ENCODE measurements at places on chromosomes 3 and 15. TPM values are rescaled to one million over a fixed set of nuclear protein-coding genes. Genes with fewer than 3 reads are reported as not detected.
A peak's percentile ranks its signal among the peaks of the same experiment; 100 is the strongest.

CNTN6 gene
- polyA plus RNA-seq = not detected

CFAP20DC gene
- polyA plus RNA-seq = 2.8 TPM

CILP gene
- polyA plus RNA-seq = 0.04 TPM

ESYT3 gene
- not detected for polyA plus RNA-seq

GCNT3 gene
- polyA plus RNA-seq = not detected

ANKDD1A gene
- polyA plus RNA-seq = 4.0 TPM

WDR49 gene
- polyA plus RNA-seq = not detected

TNK2 gene
- 2.8 TPM for polyA plus RNA-seq

COX17 gene
- 359 TPM for polyA plus RNA-seq

GP5 gene
- polyA plus RNA-seq = not detected

GRCh38 chr15:41490355-41490754, 3.3 kb upstream of the ITPKA start:
- H3K27me3 ChIP-seq = peaks cover 7% of the 10 kb centered on the region
- peaks cover 29% of the 10 kb centered on the region for H3K4me1 ChIP-seq
- no peak overlapping the region for H3K27ac ChIP-seq
- H3K4me3 ChIP-seq = no peak overlapping the region

DNA sequence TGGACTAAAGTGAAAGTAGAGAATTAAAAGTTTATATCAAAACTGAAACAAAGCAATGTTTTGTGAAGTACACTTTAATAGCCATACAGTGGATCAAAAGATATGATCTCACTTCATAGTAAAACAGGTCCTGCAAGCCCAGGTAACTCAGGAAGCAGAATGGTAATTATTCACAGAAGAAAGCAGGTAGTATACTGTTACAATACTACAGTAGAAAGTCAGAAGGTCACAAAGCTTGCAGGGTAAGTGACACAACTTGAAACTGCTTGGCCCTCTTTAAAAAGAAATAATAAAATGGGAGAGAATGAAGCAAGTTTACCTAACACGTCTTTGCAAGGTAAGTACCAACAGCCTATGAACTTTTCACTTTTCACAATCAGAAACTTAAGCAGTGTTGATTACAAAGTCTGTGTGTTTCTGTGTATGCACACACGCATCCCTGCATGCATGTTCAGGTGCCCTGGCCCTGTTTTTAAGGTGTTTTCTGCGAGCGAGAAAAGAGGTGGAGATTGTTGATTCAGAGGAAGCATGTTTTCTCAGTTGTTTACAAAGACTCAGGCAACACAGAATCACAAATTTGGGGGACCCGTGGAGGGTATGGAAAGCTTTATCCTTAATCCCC, at the start of gene NAALADL2:
NAALADL2 (plus strand) TSS at position 221 of the 622 bp plus-strand sequence.
- H3K27me3 ChIP-seq = no peaks in the 10 kb centered on the region
- no peaks in the 10 kb centered on the region for H3K36me3 ChIP-seq
- H3K4me1 ChIP-seq = no peaks in the 10 kb centered on the region
- no peak for DNase-seq
- H3K27ac ChIP-seq = no peak within 1 kb of the TSS
- no peak within 1 kb of the TSS for H3K4me3 ChIP-seq

GRCh38 chr3:16377847-16378302, 112.9 kb downstream of the OXNAD1 start:
- no peaks in the 10 kb centered on the region for H3K27me3 ChIP-seq
- no peak for DNase-seq
- H3K4me3 ChIP-seq = no peak overlapping the region

- no peaks in the 10 kb centered on the region for H3K4me1 ChIP-seq
- no peak overlapping the region for H3K4me3 ChIP-seq
- H3K27ac ChIP-seq = no peak overlapping the region
- no peak for DNase-seq
Observed at GRCh38 chr15:73838831-73839426, 34.4 kb upstream of the TBC1D21 start.

GRCh38 chr15:67873777-67874176, 33.9 kb upstream of the RNU6-1 start:
- H3K27me3 ChIP-seq = no peaks in the 10 kb centered on the region
- no peak overlapping the region for H3K4me3 ChIP-seq
- H3K27ac ChIP-seq = no peak overlapping the region
- DNase-seq = no peak
- no peaks in the 10 kb centered on the region for H3K36me3 ChIP-seq
- H3K4me1 ChIP-seq = no peaks in the 10 kb centered on the region

GRCh38 chr15:92839696-92840095, 60.4 kb upstream of the CHD2 start:
- no peak overlapping the region for H3K4me3 ChIP-seq
- H3K27ac ChIP-seq = peak overlapping the region; percentile 57
- H3K36me3 ChIP-seq = no peaks in the 10 kb centered on the region
- DNase-seq = no peak
- H3K4me1 ChIP-seq = peaks cover 20% of the 10 kb centered on the region

- H3K36me3 ChIP-seq = no peaks in the 10 kb centered on the region
- H3K4me1 ChIP-seq = peaks cover 23% of the 10 kb centered on the region
- no peak overlapping the region for H3K4me3 ChIP-seq
- H3K27me3 ChIP-seq = no peaks in the 10 kb centered on the region
- peak; percentile 75 for DNase-seq
- no peak overlapping the region for H3K27ac ChIP-seq
Observed at GRCh38 chr15:64247906-64248541, 85.2 kb upstream of the PPIB start.

- H3K4me3 ChIP-seq = no peak overlapping the region
- H3K27me3 ChIP-seq = no peaks in the 10 kb centered on the region
- H3K4me1 ChIP-seq = no peaks in the 10 kb centered on the region
- no peak overlapping the region for H3K27ac ChIP-seq
- no peak for DNase-seq
Observed at GRCh38 chr15:51163843-51164242, 69.1 kb upstream of the TNFAIP8L3 start.

DNA sequence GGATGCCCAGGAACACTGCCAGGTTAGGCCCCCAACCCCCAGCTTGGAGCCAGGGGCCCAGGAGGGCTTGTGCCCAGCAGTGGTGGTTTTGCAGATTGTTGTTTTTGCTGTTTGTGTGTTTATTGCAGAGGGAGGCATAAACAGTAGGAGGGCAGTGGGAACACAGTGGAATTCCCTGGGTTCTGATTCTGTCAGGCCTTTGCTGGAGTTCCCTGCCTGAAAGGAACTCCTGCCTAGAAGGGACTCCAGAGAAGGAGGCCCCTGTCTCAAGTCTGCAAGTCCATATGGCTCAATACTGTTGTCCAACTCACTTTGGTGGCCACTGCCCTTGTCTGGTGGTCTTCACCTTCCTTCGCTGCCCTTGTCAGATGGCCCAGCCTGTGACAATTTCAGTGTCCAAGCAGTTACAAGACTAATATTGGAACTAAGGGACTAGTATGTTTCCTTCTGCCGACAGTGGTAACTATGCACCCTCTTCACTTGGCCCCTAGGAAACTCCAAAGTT, 47.4 kb upstream of the RAB6B start:
- H3K27me3 ChIP-seq = no peaks in the 10 kb centered on the region
- no peak overlapping the region for H3K4me3 ChIP-seq
- DNase-seq = no peak
- no peak overlapping the region for H3K27ac ChIP-seq
- H3K36me3 ChIP-seq = no peaks in the 10 kb centered on the region
- H3K4me1 ChIP-seq = no peaks in the 10 kb centered on the region

DNA sequence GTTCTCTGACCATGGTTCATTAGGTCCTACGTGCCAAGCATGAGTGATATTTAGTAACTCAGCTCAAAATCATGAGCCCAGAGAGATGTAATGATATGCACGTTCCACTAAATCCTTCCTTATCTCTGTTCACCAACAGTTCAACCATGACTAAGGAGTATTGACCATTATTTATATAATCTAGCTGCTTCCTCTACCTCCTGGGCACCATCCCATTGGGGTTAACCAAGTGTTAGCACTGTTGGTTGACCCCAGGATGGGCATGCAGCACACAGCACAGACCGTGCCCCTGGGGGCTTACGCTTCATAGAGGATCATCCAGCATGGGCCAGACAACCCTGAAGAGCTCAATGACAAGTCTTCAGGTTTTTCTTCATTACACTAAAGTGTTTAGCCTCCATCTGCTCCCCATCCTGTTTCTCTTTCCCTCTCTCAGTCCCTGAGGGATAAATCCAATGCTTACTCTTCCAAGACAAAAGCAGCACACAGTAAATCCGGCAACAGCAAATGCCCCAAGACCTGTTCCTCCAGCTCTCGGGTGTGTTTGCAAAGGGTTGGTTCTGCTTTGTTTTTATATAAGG, 10.4 kb downstream of the FAM174B start:
- no peaks in the 10 kb centered on the region for H3K36me3 ChIP-seq
- peaks cover 17% of the 10 kb centered on the region for H3K4me1 ChIP-seq
- no peak overlapping the region for H3K4me3 ChIP-seq
- DNase-seq = no peak
- H3K27ac ChIP-seq = no peak overlapping the region

GRCh38 chr3:13021141-13022114, 51.8 kb downstream of the IQSEC1 start:
- no peaks in the 10 kb centered on the region for H3K36me3 ChIP-seq
- peak overlapping the region; percentile 99 for H3K27ac ChIP-seq
- H3K4me1 ChIP-seq = peaks cover 44% of the 10 kb centered on the region
- H3K27me3 ChIP-seq = no peaks in the 10 kb centered on the region
- DNase-seq = no peak

GRCh38 chr3:29280404-29281093, at the start of gene RBMS3:
TSS of gene RBMS3 (plus strand) at chr3:29281071.
- no peaks in the 10 kb centered on the region for H3K36me3 ChIP-seq
- peak within 1 kb of the TSS; percentile 59 for H3K27ac ChIP-seq
- H3K4me3 ChIP-seq = peak within 1 kb of the TSS; percentile 79

GRCh38 chr3:129224984-129225393, 24.4 kb upstream of the COPG1 start:
- H3K27me3 ChIP-seq = no peaks in the 10 kb centered on the region
- no peaks in the 10 kb centered on the region for H3K4me1 ChIP-seq
- H3K4me3 ChIP-seq = no peak overlapping the region
- no peaks in the 10 kb centered on the region for H3K36me3 ChIP-seq

GRCh38 chr3:125645616-125646015, 50.3 kb upstream of the OSBPL11 start:
- no peak for DNase-seq
- no peak overlapping the region for H3K4me3 ChIP-seq
- H3K27ac ChIP-seq = no peak overlapping the region
- H3K27me3 ChIP-seq = no peaks in the 10 kb centered on the region
- no peaks in the 10 kb centered on the region for H3K36me3 ChIP-seq

DNA sequence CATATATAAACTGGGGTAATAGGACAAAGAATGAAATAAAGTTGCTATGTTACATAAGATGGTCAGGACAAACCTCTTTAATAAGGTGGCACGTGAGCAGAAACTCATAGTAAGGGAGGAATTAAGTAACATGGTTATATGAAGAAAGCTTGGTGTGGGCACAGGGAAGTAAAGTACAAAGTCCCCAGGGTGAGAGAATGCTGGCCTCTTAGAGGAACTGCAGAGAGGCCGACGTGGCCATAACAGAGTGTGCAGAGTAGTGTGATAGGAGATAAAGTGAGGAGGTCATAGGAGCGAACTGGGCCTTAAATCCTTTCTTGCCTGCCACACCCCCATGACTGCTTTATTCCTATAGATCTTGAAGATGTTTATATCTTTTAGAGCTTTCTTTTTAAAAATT, 17.4 kb upstream of the RBMS3 start:
- no peak for DNase-seq
- no peaks in the 10 kb centered on the region for H3K27me3 ChIP-seq
- H3K4me3 ChIP-seq = no peak overlapping the region
- no peaks in the 10 kb centered on the region for H3K36me3 ChIP-seq
- H3K4me1 ChIP-seq = no peaks in the 10 kb centered on the region
- no peak overlapping the region for H3K27ac ChIP-seq

DNA sequence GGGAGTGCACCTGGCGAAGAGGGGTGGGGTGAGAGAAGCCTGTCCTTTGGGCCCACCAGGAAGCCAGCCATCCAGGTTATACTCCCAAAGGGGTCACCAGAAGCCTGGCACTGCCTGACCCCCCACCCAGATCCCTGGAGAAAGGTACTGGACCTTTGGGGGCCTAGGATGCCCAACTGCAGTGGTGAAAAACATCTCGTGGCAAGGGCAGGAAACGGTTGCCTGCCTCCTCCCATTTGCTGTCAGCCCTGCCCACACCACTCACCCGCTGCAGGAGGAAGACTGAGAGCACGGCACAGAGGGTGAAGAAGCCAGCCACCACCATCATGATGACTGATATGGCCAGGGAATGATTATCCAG, 2.2 kb upstream of the ULK3 start:
- no peak for DNase-seq
- H3K27me3 ChIP-seq = no peaks in the 10 kb centered on the region
- peaks cover 18% of the 10 kb centered on the region for H3K4me1 ChIP-seq
- H3K36me3 ChIP-seq = peaks cover 26% of the 10 kb centered on the region

DNA sequence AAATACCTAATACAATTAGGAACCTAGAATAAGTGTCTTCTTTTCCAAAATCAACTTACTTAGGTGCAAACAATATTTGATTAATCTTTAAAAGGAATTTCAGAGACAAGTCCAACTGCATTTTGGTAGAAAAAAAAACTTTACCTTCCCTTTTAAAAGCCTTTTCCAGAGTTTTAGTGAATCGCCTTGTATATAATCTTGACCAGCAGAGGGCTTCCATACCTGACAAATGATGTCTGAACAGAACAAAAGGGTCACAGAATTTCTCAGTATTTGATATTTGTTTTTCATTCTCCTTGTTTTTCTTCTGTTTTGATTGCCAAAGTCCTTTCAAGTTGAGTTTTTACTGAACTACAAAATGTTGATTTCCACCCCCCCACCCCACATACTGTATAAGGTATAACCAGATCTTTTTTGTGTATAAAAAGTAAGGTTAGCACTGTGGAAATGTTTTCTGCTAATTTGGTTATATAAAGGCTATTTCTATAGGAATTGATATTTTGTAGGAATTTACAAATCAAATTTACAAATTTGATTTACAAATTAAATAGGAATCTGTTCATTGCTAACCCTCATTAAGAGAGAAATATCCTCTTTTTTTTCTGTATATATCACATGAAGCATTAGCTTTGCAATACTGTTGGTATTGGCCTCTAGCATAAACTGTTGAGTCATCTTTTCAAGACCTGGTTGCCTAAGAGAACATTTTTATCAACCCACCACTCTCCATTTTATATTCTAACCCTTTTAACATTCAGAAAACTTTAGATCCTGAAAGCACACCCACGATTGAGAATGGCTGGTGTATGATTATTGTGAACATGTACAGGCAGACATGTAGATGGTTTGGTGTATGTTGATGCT, 464.1 kb upstream of the RARB start:
- H3K27ac ChIP-seq = no peak overlapping the region
- no peaks in the 10 kb centered on the region for H3K4me1 ChIP-seq
- H3K36me3 ChIP-seq = no peaks in the 10 kb centered on the region
- H3K4me3 ChIP-seq = no peak overlapping the region
